GDM1 (cell line): ENCODE measurements at places on chromosomes 1 and 21.
A peak's percentile ranks its signal among the peaks of the same experiment; 100 is the strongest.

DNA sequence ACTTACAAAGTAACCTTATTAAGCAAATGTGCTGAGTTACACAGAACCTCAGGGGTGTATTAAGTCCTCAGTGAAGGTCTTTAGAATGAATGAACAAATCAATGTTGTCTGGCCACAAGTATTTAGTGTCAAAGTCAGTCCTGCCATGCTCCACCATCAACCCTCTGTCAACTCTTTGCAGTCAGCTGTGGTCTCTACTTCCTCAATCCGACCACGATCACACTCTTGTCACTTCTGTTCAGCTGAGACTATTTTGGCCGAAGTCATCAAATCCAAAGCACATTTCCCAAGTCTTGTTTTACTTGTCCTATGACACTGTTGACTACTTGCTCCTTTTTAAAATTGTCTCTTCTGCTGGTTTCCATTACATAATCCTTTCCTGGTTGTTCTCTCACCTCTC, 173.5 kb downstream of the ST6GALNAC5 start:
- DNase-seq, result peak; percentile 24

- no peak for DNase-seq
These were observed 19.0 kb downstream of the RRP1 start for GRCh38 chr21:43808367-43808766.

DNA sequence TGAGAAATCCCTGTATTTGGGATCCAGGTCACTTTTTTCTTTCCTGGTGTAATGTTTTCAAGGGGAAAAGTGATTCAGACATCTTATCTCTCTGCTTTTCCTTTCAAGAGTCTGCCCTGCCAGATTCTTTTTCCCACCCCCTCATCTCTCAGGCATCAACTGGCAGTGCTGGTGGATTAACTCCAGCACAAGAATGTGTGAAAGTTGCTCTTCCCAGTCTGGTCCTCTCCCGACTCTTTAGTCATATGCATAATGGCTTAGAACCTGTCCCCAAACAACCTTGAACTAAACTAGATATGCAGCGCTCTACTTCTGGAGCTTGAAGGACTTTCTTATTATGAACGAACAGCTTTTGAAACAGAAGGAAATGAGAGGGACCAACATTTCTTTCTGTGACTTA, 88.5 kb downstream of the SLC44A5 start:
- no peak for DNase-seq

DNA sequence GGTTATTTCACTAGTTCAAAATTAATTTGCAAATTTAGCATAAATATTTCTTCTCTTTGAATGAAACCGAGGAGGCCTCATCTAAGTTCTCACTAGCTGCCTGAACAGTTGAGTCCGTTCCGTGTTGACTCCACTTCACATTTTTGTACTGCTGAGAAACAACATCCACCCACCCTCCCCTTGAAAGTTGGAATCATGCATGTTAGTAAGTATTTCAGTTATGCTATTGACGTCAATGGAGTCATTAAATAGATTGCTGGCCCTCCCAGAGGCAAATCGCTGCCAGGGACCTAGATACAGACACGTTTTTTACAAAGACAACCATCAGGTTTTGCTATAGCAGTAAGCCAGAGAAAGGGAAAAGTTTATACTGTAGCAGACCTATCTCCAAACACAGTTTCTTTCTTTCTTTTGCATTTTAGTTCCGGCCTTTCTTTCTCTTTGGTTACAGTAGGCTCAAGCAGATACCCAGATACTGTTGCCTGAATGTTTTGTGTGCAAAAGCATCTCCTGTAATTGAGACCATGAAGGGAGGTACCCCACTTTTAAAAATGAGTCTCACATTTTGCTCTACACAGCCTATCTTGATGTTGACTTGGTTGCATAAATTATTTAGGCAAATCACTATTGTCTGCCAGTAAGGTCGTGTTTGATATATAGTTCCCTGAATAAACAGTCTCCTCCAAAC, 262.6 kb upstream of the SGIP1 start:
- DNase-seq, result peak; percentile 58

DNA sequence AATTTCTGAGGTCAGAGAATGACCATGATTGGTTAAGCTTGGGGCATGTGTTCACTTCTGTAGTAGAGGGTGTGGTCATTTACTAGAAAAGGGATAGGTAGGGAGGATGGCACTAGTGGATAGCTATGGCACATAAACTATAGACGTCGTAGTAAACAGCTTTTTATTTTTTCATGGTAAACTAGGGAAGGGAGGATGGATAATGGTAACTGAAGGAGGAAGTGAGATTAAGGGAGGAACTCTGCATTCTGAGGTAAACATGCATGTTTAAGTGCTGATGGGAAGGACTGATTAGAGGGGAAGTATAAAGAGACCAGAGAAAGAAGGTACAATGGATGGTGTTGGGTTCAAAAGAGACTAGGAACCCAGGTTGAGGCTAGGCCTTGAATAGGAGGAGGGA, 26.9 kb downstream of the PTGS2 start:
- DNase-seq, result no peak

GRCh38 chr1:240293706-240294105, 202.0 kb downstream of the FMN2 start:
- no peak for DNase-seq

DNA sequence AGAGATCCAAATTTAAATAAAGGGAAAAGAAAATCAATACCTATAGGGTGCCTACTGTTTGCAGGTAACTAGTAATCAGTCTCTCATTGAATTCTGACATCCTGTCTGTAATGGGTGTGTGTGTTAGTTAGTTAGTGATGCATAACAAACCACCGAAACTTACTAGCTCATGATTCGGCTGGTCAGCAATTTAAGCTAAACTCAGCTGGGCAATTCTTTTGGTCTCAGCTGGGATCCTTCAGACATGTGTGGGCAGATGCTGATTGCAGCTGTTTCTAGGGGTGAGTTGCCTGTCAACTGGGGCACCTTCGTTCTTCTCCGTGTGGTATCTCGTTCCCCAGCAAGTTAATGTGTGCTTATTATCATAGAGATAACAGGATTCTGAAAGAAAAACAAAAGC, 40.2 kb upstream of the ZNF124 start:
- DNase-seq, result no peak

- no peak for DNase-seq
These were observed 39.7 kb downstream of the UBE2U start for GRCh38 chr1:64242895-64243756.

GRCh38 chr1:236144033-236144432, 1.7 kb downstream of the GPR137B start:
- no peak for DNase-seq

- no peak for DNase-seq
These were observed 1.0 kb upstream of the DIRAS3 start for GRCh38 chr1:68051475-68051874.

DNA sequence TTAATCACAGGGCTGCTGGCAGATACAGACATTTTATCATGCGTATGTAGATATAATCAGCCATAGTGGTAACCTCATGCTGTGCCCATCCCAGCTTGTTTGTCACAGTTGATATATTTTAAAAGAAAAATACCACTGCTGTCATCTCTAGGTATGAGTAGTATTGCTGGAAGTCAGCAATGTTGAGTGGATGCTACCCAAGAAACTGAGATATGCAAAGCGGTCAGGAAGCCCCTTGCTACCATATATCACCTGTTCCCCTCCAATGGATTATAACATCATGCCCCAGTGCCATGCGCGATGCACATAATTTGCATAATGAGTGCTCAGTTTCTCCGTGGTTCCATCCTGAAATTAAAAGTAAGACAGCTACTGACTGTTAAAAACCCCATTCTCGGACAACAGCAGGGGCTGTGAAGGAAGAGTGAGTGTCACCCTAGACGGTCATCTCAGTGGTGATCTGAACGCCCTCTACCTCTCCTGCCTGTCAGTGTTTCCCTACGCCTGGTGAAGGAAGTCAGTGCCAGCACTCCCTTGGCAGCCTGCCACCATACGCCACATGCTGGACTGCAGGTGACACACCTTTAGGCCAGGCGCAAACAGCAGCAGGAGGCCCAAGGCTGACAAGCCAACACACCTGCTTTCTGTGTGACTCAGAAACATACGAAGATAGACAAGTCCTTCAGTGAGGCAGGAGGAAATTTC, 2.7 kb downstream of the IL10RB start:
- no peak for DNase-seq

GRCh38 chr1:50693829-50694228, 266.2 kb downstream of the FAF1 start:
- no peak for DNase-seq

GRCh38 chr1:116390195-116390594, 17.2 kb downstream of the ATP1A1 start:
- DNase-seq, result no peak

DNA sequence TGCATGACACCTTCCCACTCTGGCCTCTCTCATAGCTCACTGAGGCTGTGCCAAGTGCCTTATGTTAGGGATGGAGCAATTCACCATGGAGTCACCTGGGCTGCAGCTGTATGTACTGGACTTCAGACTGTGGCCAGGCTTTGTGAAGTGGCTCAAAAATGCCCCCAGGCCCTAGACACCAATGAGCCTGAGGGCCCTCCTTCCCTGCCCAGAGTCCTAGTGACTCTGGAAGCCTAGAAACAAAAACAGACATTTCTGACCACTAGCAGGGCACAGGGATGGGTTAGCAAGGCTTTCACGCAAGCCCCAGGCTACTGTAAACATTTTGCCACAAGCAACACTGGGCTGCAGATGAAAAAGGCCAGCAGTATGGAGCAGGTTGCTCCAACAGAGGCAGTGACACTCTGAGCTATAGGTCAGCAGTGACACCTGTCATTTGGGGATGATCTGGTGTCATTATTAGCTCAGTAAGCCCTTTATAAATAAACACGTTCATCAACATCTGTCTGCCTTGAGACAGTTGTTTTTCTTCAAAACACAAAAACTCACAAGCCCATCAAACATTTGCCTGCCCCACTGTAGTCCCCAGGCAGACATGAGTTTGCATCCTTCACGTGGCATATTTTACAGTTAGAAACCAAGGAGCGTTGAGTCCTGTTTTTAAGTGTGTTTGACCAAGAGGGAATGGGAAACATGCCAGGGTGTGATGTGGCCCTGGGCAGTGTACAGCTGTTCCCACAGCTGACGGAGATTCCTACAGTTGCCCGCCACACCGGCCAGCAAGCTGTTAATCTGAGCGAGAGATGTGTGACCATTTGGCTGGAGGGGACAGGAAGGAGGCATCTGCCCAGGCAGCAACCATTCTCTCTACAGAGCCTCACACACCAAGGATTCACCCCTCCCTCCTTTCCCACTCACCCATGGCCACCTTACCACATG, 66.8 kb downstream of the KCNN3 start:
- DNase-seq, result no peak

DNA sequence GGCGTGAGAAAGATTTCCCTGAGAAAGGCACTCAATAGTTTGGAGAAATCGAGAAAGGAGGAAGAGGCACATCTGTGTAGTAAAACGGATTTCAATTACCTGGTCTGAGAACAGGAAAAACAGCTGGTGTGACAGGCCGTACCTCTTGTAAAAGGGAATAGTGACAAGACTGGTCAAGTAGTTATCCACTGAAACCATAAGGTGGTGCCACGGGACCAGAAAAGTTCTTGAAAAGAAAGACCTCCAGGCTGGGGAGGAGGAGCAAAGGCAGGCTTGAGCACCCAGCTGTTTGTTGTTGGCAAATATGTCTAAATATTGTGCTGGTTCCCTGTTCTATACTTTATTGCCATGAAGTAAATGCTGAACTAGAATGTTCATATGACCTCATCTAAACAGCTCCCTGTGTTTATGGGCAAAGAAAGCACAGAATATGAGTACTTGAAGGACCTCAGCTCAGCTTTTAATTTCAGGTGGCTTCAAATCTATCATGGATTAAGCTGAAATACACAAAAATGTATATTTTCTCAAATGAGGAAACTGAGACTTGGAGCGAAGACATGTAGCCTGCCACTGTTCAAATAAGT, 4.0 kb downstream of the HAO2 start:
- no peak for DNase-seq

- no peak for DNase-seq
These were observed 54.7 kb upstream of the MAN1A2 start for GRCh38 chr1:117312453-117313138.

- DNase-seq, result no peak
These were observed 24.4 kb downstream of the MCOLN2 start for GRCh38 chr1:84972377-84972987.

DNA sequence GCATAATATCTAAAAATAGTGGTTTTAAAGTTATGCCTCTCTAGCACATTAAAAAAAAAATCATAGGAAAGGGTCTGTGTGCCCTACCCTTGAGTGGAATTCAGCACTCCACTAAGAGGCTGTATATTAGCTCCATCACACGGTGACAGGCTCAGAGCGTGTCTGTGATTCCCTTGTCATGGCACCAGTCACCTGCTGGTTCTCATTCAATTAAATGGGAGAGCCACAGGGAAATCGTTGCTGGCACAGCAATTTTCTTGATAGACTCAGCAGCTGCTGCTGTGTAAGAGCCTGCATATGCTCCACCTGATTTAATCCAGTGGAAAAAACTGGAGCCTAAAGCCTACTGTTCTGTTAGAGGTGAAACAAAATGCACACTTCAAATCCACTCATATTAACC, 9.5 kb downstream of the ATP6V1G3 start:
- DNase-seq, result no peak

DNA sequence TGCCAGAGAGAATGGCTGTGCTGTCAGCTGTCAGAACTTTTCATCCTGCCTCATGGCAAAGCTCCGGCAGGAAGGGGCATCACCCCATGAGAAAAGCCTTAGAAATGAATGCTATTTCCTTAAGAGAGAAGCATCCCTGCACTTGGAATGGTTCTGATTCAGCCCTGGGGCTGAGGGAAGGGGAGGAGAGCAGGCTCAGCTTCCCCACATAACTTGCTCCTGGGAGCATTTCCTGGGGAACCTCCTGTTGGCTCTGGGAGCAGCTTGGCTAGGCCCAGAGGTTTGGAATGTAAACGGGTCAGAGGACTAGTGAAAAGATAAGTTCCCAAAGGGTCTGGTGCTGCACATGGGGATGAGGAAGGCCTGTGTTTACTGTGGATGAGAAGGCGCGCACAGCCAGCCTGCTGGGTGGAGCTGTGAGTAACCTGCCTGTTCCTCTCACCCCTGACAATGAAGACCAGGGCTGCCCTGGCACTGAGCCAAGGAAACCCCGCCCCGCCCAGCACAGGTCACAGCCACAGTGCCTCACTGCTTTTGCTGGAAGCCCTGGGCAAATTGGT, 5.0 kb downstream of the PRELP start:
- DNase-seq, result no peak

GRCh38 chr1:219926363-219926998, 1.9 kb downstream of the SLC30A10 start:
- no peak for DNase-seq

GRCh38 chr1:27632387-27633297, 2.3 kb downstream of the FGR start:
- DNase-seq, result peak; percentile 67

DNA sequence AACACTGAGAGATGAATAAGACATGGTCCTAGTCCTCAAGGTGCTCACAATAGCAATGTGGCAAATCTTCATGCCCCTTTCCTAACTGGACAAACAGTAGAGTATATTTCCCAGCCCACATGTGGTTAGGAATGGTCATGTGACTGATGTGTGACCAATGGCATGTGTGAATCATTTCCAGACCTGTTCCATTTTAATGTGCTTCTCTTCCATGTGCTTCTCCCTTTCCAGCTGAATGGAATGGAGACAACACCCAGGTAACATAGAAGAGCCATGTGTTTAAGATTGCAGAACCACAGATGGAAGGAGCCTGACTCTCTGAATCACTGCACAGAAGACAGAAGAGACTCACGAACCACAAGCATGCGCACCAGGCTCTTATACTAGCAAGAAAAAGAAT, 409.9 kb upstream of the NFIA start:
- no peak for DNase-seq
